Bronchial smooth muscle cell (primary cell): ENCODE measurements at places on chromosomes 16 and 17. TPM values are rescaled to one million over a fixed set of nuclear protein-coding genes. Genes with fewer than 3 reads are reported as not detected.

The TPSB2 gene
- not detected in 2 replicates for total RNA-seq

The NLK gene
- total RNA-seq: 9.3 and 11.3 TPM in 2 replicates

The HEATR9 gene
- total RNA-seq: not detected in 2 replicates

The BCAR1 gene
- 17.5 and 18.5 TPM in 2 replicates for total RNA-seq

The TMEM220 gene
- total RNA-seq: 3.3 and 5.2 TPM in 2 replicates

The CACNB1 gene
- 4.3 and 7.1 TPM in 2 replicates for total RNA-seq

The ICAM2 gene
- total RNA-seq: 0.26 and 0.32 TPM in 2 replicates

The SLC4A1 gene
- total RNA-seq: not detected in 2 replicates
